DMS79 (cell line): ENCODE measurements at places on chromosomes 7 and 10.

DNA sequence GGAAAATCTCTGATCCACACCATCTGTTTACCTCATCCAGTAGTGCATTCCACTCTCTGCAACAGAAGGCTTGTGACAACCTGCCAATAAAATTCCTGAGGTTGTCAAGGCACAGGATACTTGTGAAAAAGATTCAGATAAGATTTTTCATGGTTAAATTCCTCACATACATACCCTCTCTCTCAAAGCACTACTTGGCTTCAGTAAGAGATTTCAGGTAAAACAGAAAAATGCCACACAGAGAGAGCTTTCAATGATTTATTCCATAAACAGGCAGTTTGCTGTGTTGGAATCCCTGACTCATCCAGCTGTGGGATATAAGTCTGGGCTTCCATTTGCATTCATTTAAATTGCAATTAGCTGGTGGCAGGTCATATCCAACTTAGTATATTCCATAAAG, 99.7 kb upstream of the CAV2 start:
- no peak for DNase-seq

DNA sequence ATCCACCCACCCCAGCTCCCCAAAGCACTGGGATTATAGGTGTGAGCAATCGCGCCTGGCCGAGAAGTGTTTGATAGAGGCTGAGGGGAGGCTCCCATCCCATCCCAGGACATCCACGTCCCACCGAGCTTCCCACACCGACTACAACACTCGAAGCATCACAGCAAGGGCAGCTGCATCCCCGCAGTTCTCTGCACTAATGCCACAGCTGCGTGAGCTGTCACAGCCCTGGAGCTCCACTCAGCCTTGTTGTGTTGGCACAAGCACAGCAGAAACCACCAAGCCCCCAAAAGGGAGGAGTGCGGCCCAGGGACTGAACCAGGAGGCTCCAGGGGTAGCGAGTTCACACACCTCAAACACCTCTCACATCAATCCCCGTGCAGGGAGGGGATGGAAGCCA, 121.6 kb downstream of the DIP2C start:
- DNase-seq = no peak

GRCh38 chr7:144527051-144527471, 123.6 kb upstream of the NOBOX start:
- no peak for DNase-seq

GRCh38 chr7:8434290-8435002, 1.0 kb downstream of the NXPH1 start:
- DNase-seq = no peak

GRCh38 chr7:125568799-125569198, 639.2 kb upstream of the POT1 start:
- DNase-seq = no peak

GRCh38 chr10:86803156-86803555, 46.7 kb downstream of the BMPR1A start:
- DNase-seq = no peak

- no peak for DNase-seq
Measured at GRCh38 chr7:111138586-111138985, 47.7 kb downstream of the LRRN3 start.

GRCh38 chr7:26348234-26348851, 56.7 kb downstream of the SNX10 start:
- peak; percentile 66 for DNase-seq

DNA sequence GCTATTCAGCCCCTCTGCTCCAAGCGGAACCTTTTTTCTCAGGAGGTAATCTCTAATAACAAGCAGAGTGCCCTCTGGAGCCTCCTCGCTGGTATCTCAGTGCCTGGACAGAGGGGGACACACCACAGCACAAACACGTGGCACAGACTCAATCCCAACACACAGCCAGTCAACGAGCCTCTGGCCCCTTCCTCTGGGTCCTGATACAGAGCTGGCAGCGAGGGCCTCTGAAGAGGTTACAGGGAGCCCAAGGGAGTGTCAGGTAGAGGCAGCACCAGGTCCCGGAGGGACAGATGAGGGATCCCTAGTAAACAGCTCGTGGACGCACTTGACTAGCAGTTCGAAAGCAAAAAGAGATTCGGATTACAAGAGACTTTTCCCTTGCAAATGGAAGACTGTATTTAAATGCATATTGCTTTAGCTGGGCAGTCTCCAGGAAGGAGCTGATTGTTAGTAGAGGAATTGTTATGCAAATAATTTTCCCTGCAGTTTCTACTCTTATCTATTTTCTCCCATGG, 14.1 kb downstream of the CXCL12 start:
- no peak for DNase-seq

DNA sequence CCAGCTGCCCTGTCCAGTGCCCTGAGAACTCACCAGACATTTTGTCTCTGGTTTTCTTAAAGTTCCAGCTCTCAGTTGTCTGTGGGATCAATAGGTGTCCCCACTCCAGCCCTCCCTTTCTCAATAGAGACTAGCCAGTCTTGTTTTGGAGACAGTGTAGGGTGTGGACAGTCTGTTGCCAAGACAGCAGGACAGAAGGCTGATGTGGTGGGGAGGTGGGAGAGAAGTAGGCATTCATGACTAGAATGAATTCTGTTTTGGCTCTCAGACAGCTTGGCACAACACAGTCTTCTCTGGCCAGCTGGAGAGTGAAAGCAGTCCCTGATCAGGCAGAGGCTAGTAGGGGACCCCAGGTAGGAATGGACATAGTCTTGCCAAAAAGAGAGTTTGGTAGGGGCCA, 467.0 kb upstream of the PODXL start:
- no peak for DNase-seq

DNA sequence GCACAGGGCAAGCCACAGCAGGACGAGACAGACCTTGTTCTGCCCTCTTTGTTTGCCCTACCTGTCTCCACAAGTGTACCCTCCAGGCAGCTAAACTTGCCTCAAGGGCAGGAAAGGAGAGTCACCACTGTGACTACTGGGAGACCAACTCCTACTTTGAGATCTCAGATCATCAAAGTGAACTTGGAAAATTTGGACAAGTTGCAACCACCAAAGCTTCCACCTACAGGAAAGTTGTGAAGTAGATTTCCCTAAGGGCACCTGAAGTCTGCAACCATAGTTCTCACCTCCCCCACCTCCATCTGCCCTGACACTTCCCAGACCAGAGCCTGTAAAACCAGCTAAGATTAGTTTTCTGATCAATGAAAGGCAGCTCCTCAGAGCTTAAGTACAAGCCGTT, 2.5 kb upstream of the WDR91 start:
- no peak for DNase-seq

DNA sequence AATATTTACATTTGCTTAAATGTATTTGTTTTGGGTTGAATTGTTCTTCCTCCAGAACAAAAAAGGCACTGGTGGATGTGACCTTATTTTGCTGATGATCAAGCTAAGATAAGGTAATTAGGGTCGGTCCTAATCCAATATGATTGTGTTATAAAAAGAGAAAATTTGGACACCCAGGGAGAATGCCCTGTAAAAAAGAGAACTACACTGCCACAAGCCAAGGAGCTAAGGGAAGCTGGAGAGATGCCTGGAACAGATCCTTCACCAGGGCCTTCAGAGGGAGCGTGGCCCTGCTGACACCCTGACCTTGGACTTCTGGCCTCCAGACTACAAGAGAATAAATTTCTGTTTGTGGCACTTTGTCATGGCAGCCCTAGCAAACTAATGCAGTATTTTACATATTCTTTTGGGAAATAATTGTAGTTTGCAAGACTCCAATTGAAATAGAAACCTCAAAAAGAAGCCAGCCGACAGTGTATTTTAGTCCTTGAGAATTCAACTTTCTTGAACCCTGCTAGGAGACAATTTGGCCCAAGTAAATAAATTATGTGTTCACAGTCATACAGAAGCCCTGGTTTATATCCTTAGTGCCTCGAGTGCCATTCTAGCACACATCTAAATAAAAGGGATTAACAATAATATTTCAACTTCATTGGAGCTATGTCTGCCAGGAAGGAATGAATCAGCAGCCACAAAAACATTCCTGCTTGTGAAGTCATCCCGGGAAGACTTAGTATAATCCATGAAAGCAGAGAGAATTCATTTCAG, 164.6 kb downstream of the PKD1L1 start:
- DNase-seq = no peak

DNA sequence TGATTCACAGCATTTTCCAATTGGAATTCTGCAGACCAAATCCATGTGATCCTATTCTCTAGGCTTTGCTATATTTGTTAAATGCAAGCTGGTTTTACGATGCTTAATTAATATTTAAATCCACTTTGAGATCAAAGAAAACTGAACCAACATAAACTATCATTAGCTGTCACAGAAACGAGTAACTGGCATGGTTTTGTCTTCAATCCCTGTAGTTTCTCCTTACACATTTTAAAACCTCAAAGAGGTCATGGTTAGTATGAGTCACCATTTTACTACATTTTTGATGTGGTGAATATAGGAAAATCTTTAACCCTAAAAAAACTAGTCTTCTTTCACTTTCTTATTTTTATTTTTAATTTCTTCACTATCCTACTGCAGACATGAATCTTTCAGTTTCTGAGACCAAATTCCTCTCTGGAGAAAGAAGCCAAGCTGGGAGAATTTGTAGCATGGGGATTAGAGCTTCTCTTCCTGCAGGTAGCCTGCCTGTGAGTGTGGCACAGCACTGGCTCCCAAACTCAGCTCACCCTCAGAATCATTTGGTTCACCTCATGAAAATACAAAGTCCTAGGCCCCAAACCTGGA, 8.7 kb upstream of the LIPM start:
- DNase-seq = no peak

DNA sequence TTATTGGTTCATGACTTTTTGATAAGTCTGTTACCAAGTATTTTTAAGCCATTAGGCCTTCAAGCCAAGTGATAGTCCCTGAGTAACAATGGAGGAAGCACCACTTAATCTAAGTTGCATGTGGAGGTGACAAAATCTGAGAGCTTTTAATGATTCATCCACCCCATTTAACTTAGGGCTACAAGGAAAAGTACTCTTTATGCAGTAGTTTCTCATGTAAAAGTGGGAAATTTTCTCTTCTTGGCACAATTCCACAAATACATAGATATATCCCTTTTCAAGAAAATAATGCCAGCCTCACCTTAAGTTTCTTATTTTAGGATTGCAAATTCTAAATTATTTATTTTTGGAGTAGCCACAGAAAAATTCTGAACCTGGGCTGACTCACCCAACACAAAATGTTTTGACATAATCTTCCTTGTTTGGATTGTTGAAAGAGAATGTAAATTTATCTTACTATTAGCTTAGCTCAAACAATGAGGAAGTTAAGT, 85.7 kb downstream of the SUGCT start:
- DNase-seq = no peak

- no peak for DNase-seq
Measured at GRCh38 chr7:43077732-43078391, 34.6 kb upstream of the HECW1 start.

GRCh38 chr7:120394595-120394994, 121.6 kb downstream of the KCND2 start:
- DNase-seq = no peak

- DNase-seq = no peak
Measured at GRCh38 chr7:82375129-82375528, 68.4 kb downstream of the CACNA2D1 start.

DNA sequence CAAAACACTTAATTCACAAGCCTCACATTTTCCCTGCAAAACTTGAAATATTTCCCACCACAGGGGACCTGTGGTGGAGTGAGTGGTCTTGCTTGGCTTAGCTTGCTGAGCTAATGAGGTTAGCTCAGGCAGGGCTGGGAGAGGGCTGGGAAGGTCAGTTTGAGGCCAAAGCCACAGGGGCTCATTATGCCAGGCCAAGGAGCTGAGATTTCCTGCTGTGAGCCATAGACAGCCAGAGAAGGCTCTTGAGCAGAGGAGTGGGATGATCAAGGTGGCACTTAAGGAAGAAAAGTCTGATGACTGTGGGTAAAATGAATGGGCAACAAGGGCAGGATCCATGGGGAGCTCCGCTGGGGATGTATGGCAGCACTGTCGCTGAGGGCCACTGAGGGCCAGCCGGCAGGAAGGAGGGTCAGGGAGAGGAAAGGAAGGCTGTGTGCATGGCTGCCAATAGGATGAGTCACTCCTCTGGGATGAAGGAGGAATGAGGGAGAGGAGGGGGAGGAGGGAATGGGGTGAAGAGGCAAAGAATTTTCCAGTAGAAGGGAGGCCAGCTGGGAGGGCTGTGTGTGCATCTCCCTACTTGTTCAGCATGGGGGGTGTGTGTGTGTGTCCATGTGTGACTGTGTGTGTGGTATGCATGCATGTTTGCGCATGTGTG, 18.7 kb upstream of the ZNF488 start:
- DNase-seq = peak; percentile 2

GRCh38 chr10:34726862-34727261, 88.2 kb downstream of the PARD3 start:
- DNase-seq = no peak

GRCh38 chr10:3836222-3836820, 51.3 kb upstream of the KLF6 start:
- no peak for DNase-seq

GRCh38 chr7:142753366-142753765, 4.1 kb downstream of the PRSS1 start:
- no peak for DNase-seq

GRCh38 chr7:151148319-151149259, 18.9 kb downstream of the GBX1 start:
- DNase-seq = no peak

GRCh38 chr10:126857178-126857806, 47.9 kb upstream of the DOCK1 start:
- no peak for DNase-seq

DNA sequence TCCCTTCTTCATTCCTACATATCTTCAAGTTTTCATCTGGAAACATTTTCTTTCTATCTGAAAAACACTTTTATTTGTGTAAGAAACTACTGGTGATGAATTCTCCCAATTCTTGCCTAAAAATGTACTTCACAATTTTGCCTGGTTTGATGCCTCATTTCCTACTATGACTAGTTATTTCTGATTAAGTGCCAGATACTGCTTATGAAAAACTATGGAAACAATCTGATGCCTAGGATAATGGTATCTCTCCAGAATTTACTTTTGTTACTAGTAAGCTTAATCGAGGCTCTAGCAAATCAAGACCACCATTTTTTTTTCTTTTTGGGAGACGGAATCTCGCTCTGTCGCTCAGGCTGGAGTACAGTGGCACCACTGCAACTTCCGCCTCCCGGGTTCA, 31.3 kb downstream of the CACUL1 start:
- DNase-seq = no peak

DNA sequence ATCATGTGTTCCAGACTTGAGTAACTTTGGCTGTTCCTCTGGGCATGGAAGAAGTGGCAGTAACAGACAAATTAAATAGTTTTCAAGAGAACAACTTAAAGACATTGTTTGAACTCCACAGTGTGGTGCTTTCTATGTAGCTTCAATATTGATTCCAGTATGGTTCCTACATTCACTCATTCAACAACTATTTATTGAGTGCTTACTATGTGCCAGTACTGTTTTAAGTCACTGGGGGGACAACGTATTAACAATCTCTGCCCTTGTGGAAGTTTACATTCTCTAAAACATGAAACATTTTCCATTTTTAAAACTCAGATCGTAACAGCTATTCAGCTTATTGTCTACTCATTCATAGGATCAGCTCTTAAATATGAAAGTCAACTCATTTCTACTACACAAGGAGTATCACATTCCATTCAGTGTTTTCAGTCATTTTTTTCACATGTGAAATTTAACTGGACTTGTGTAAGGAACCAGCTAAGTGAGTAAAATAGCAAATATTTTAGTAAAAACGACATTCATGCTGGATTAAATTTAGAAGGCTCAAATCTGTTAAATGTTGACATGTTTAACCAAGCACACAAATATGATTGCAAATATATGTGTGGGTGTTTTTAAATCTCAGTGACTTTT, 13.6 kb upstream of the CUBN start:
- no peak for DNase-seq
